ENCODE measurements at places on chromosomes 16 and 17.
A peak's percentile ranks its signal among the peaks of the same experiment; 100 is the strongest.

DNA sequence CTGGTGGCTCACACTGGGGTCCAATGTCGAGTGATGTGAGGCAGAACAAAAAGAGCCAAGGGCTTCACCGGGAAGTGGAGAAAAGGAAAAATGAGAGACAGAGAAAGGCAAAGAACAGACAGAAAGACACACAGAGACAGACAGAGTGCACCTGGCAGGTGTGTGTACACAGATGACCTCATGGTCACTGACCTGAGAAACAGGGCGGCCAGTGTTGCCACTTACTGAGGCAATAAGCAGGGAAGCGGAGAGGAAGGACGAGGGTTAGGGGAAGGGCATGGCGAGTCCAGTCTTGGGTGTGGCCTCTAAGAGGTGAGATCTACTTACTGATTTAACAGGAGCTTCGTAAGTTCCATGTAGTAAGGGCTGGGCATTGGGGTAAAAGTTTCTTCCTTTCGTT, 7.5 kb downstream of the GINS2 start:
- no peak for DNase-seq

GRCh38 chr16:4090351-4090851, 25.8 kb downstream of the ADCY9 start:
- no peak for DNase-seq

- peak; percentile 92 for DNase-seq
Measured at GRCh38 chr16:56519459-56520250, at the start of gene BBS2. Gene BBS2, minus strand, starts transcription at chr16:56520024. Its CDS starts 162 bp downstream, at chr16:56519862.

DNA sequence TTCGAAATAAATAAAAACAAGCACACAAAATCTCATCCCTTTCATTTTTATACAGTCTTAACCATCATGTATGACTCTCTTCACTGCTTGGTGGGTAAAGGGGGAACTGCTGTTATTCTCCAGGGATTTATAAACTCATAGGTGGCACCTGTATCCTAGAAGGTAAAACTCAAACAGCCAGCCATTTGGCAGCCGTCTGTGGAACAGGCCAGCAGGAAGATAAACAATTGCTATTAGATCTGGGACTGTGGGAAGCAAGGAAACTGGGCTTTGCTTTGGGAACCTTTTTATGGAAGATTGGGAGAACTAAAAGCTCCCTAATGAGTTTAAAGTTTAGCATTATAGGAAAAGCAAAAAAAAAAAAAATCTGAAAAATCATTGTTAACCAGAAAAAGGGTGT, 126.0 kb downstream of the TANGO6 start:
- no peak for DNase-seq

DNA sequence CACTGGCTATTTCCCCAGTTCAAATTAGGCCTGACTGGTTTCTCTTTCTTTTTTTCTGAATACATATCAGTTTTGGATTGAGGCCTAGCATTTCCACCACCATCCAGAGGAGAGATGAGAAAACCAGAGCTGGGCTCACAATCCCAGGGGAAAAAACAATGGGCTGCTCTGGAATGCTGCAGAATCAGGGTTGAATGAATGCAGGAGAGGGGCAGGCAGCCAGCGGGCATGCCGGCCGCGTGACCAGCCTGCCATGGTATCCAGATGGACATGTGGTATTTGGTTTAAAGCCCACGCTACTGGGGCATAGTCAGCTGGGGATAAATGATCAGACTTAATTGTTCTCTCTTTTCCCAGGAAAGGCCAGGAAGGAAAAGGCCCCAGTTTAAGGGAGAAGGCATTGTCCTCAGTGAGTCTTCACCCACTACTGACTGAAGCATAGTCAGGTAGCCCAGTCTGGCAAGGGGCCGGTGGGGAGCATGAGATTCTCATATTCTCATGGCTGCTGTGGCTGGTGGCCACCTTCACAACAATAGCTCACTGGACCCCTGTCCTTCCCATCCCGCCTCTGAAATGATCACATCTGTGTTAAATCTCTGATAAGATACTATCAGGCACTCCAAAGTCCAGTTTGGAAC, 38.7 kb upstream of the RHOT1 start:
- no peak for DNase-seq

DNA sequence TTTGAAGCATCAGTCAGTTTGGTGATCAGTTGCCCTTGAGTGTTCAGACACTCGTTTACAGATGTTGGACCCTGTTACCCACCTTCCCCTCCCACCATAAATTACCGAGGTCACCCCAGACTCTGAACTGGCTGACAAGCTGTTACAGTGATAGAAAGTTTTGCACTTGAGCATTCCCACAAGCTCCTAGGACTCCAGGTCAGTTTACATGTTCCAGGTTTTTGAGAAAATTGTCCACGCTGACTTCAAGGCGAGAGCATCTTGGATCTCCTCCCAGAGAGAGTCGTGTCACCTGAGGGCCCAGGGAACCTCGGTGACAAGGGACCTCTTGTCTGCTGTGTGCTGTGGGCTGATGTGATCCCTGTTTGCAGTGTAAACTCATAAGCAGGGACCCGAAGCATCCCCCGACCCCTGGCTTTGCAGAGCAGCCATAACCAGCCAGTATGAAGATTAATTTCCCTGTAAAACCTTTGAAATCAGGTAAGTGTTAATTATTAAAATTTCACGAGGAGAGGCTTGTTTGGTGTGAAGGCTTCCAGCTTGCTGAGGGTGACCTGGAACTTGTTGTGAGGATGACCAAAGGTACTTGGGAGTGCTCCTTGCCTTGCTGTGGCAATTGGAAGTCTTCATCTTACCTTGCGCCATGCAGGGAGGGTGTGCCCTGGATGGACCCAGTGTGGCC, 91.2 kb downstream of the CMIP start:
- DNase-seq: no peak

DNA sequence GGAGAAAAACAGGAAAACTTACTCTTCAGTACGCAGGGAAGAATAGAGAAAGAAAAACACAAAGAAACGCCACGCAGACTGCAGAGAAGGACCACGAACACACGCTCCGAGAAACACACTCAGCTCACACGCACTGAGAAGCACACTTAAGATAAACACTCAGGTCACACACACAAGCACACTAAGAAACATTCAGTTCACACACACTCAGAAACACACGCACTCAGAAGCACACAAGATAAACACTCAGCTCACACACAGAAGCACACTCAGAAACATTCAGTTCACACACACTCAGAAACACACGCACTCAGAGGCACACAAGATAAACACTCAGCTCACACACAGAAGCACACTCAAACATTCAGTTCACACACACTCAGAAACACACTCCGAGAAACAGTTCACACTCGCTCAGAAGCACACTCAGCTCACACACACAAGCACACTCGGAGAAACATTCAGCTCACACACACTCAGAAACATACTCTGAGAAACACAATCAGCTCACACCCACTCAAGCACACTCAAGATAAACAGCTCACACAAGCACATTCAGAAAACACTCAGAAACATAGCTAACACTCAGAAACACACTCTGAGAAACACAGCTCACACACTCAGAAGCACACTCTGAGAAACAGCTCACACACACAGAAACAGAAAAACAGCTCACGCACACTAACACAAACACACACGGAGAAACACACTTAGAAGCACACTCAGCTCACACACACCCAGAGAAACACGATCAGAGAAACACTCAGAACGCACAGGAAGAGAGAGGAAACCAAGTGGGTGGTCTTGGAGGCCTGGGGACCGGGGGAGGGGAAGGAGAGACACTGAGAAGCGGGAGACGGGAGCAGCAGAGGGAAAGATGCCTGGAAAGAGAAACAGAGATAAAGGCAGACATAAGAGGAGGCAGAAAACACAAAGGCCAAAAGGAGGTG, 908 bp downstream of the TMEM98 start:
- no peak for DNase-seq

DNA sequence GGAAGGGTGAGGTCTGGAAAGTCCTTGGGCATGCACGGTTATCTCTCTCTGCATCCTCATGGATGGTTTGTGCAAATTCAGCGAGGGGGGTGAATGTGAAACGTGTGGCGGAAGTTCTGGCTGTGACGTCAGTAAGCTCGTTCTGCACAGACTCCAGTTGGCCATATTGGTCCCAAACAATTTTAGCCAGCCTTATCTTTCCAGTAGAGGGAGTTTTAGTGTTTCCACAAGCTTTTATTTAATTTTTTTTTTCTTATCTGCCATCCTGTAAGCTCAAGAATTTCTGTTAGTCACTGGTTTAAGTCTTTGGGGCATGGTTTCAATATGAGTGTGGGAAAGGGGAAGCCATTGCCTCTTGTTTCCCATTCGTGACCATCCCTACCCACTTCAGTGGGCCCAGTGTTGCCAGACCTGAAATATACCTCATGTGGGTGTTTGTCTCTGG, 39.0 kb downstream of the HLF start:
- DNase-seq: no peak
